NCI-H2029 treated with DMSO at 0.1 percent for 48 hours (cell line): ENCODE measurements at places on chromosomes 1 and 21.

DNA sequence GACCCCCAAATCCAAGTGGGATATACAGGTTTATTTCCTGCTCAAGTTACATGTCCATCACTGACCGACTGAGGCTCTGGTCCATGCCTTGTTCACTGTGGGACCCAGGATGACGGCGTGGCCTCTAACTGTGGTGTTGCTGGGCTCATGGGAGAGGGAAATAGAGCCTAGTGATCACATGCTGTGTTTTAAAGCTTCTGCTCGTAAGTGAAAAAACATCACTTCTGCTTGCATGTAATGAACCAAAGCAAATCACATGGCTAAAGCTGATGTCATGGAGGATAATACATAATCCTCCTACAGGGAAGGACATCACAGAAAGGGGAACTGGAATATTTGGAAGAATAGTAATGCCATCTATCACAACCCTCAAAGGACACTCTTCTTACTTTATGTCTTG, 107.6 kb downstream of the FASLG start:
- DNase-seq = no peak

GRCh38 chr1:212062832-212063438, 27.4 kb downstream of the DTL start:
- DNase-seq = peak; percentile 6

- no peak for DNase-seq
Observed at GRCh38 chr1:178037510-178038253, 56.2 kb upstream of the RASAL2 start.

GRCh38 chr1:24705260-24706073, 39.8 kb upstream of the CLIC4 start:
- DNase-seq = peak; percentile 96

DNA sequence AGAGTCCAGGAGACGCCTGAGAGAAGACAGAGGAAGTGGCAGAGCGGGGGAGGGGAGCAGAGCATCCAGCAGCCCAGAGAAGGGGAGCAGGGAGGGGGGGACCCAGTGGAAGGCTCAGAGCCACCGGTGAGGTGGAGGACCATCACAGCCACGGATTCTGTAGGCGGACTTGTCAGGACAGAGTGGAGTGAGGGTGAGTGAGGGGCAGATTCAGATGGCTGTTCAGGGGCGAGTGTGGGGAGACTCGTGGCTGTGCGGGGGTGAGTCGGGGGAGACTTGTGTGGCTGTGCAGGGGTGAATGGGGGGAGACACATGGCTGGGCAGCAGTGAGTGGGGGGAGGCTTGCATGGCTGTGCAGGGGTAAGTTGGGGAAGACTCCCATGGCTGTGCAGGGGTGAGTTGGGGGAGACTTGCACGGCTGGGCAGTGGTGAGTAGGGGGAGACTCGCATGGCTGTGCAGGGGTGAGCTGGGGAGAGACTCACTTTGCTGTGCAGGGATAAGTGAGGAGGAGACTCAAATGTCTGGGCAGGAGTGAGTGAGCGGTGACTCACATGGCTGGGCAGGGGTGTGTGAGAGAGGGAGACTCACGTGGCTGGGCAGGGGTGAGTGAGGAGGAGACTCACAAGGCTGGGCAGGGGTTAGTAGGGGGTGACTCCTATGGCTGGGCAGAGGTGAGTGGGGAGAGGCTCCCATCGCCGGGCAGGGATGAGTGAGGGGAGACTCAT, 56.8 kb upstream of the ABCG1 start:
- no peak for DNase-seq

- DNase-seq = peak; percentile 49
Observed at GRCh38 chr1:39925721-39926342, 24.1 kb upstream of the MYCL start.

GRCh38 chr1:87497380-87498203, 168.9 kb downstream of the LMO4 start:
- no peak for DNase-seq

GRCh38 chr21:42080788-42081083, 9.6 kb downstream of the UMODL1 start:
- DNase-seq = no peak

DNA sequence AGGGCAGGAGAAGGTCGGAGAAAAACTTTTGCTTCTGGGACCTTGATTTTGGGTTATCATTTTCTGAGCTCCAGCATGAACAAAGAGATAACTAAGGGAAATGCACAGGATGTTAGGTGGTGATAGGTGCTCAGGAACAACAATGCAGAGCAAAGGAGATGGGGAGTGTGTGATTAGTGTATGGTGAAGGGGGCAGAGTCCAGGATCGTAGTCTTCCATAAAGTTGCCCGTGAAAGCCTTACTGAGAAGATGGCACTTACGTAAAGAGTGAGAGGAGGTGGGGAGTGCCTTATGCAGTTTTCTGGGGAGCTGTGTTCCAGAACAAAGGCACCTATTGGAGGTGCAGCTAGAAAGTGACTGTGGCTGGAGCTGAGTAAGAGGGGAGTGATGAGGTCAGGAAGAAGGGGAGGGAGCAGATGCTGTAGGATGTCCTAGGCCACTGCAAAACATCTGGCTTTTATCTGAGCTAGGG, 11.6 kb downstream of the KCNK1 start:
- no peak for DNase-seq

DNA sequence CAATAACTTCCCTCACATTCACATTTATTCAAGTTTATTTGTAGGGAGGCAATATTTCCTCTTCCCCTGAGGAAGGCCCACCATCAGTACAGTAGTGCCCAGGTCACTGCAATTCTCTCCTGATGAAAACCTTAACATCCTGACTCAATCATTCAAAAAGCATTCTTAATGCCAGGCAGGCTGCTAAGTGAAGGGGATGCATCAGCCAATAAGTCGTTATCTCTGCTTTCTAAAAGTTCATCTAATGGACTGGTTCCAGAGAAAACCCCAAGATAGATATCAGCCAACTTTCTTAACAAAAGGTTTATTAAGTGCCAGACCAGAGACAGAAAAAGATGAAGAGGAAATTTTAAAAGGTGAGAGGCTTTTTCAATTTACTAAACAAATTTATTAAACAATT, 17.3 kb downstream of the OTUD7B start:
- no peak for DNase-seq

DNA sequence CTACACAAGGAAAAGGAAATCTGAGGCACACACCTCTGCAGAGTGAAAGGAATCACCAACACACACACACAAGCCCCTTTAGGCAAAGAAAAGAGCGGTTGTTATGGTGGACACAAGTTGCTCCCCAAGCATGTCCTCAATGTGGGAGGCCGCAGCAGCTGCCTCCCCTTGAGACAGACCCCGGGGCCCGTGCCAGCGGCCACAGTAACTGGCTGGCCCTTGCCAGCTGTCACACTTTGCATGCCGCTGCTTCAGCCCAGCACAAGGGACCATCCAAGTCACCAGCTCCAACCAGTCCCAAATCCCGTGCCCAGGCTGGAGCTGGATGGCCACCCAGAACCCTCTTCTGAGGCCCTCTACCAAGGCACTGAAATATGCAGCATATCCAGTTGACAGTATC, 2.9 kb upstream of the OLIG1 start:
- DNase-seq = no peak
